ENCODE measurements at places on chromosomes 5 and 9. TPM values are rescaled to one million over a fixed set of nuclear protein-coding genes. Genes with fewer than 3 reads are reported as not detected.

DDX4 gene
- total RNA-seq = under 0.01 TPM

OR5C1 gene
- total RNA-seq = not detected

ADRB2 gene
- total RNA-seq = 0.34 TPM

IFNB1 gene
- total RNA-seq = 0.77 TPM

Data from melanocyte of skin (primary cell).